Activated CD4-positive, alpha-beta memory T cell treated with anti-CD3 and anti-CD28 coated beads for 36 hours (primary cell): ENCODE measurements at places on chromosomes 5 and 9.

GRCh38 chr9:133691626-133692363, 46.4 kb downstream of the SARDH start:
- DNase-seq = peak; percentile 38

DNA sequence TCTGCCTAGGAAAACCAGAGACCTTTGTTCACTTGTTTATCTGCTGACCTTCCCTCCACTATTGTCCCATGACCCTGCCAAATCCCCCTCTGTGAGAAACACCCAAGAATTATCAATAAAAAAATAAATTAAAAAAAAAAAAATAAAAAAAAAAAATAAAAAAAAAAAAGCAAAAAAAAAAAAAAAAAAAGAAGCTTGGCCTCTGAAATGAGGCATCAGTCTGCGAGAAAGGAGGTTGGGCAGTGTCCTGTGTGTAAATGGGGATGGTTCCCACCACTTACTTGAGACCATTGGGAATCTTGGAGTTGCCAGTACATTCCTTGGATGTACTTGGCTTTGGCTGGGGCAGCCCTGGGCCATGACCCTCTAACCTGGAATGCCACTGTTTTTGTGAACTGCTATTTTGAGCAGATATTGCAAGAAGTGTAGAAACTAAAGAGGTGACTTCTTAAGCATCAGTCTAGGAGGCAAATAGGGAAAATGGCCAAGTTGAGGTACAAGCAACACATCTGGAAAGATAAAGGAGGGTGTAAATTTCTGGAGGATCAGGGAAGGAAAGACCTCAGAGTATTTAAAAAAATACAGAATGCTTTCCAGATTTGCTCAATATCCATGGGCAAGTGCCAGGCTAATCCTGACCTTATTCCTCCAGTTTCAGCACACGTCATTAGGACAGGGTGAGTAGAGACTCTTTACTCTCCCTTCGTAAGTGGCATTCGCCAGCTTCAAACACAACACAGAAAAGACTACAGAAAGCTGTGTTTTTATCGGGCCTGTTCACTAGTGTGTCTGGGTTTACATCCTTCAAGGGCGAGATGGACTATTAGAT, 58.1 kb downstream of the HSPA4 start:
- DNase-seq = no peak

- no peak for DNase-seq
Measured at GRCh38 chr5:15344954-15345353, 155.0 kb upstream of the FBXL7 start.

- DNase-seq = no peak
Measured at GRCh38 chr9:132694144-132694543, 23.9 kb downstream of the GTF3C4 start.

- no peak for DNase-seq
Measured at GRCh38 chr5:144088206-144089064, 82.0 kb downstream of the YIPF5 start.

- no peak for DNase-seq
Measured at GRCh38 chr5:79802406-79802805, 112.8 kb downstream of the CMYA5 start.
